ENCODE measurements at places on chromosomes 12 and 14.

GRCh38 chr14:100115726-100116125 lies 43.7 kb downstream of the DEGS2 start:
- DNase-seq, result no peak

DNA sequence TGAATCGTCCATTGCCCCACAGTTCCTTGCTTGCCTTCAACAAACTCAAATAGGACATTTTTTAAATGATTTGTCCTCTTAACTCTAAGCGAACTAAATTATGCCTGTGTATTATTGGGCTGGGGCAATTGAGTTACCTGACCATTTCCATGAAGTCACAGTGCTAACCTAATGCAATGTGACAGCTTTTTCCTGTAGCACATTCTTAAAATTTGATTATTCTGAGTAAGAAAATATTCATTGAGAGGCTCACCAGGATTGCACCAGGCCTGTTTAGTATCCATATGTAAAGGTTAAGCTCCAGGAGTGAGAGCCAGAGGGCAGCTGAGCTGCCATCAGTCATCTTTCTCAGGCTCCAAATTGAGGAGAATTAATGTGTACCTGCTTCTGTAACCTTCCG lies 90.9 kb downstream of the GPR65 start:
- DNase-seq, result no peak

GRCh38 chr14:105171004-105171673 lies 2.6 kb upstream of the JAG2 start:
- DNase-seq, result no peak

- peak; percentile 62 for DNase-seq
Observed at GRCh38 chr12:21912318-21912717, 28.9 kb downstream of the ABCC9 start.

- DNase-seq, result no peak
Observed at GRCh38 chr12:128163086-128163485, 103.9 kb upstream of the TMEM132C start.

Measured in fibroblast of the aortic adventitia (primary cell).